Neural cell (in vitro differentiated cells): ENCODE measurements at places on chromosomes 11 and 22. TPM values are rescaled to one million over a fixed set of nuclear protein-coding genes. Genes with fewer than 3 reads are reported as not detected.

Gene GGT5
- 0.12 TPM in 1 of 2 replicates, not detected in the other for polyA plus RNA-seq

Gene CCDC117
- 23.1 and 24.8 TPM in 2 replicates for polyA plus RNA-seq

Gene BDNF
- not detected in 2 replicates for polyA plus RNA-seq

Gene TMEM191B
- polyA plus RNA-seq: 41.5 and 47.9 TPM in 2 replicates

Gene PRG2
- not detected in 2 replicates for polyA plus RNA-seq

Gene SGSM1
- 7.5 and 9.2 TPM in 2 replicates for polyA plus RNA-seq

Gene MS4A8
- not detected in 2 replicates for polyA plus RNA-seq

Gene TENM4
- 16.8 and 24.8 TPM in 2 replicates for polyA plus RNA-seq

Gene OR51E1
- not detected in 2 replicates for polyA plus RNA-seq

Gene KRTAP5-10
- polyA plus RNA-seq: 0.62 TPM in 1 of 2 replicates, not detected in the other

Gene INSC
- 0.12 TPM in 1 of 2 replicates, not detected in the other for polyA plus RNA-seq

Gene VEGFB
- 4.8 and 6.1 TPM in 2 replicates for polyA plus RNA-seq

Gene KRTAP5-7
- polyA plus RNA-seq: 0.56 and 1.2 TPM in 2 replicates

Gene CALCB
- polyA plus RNA-seq: not detected in 2 replicates

Gene PRR33
- polyA plus RNA-seq: not detected in 2 replicates

Gene PLAAT5
- polyA plus RNA-seq: 0.14 TPM in 1 of 2 replicates, not detected in the other

Gene FOLH1
- not detected in 2 replicates for polyA plus RNA-seq

Gene NOX4
- 0.71 and 0.96 TPM in 2 replicates for polyA plus RNA-seq

Gene SERPINH1
- 16.1 and 17.0 TPM in 2 replicates for polyA plus RNA-seq

Gene OR8B3
- not detected in 2 replicates for polyA plus RNA-seq

Gene SAC3D1
- polyA plus RNA-seq: 23.5 and 27.0 TPM in 2 replicates

Gene OR51A2
- polyA plus RNA-seq: not detected in 2 replicates

Gene SIK2
- 9.0 and 10.3 TPM in 2 replicates for polyA plus RNA-seq

Gene CD3E
- not detected in 2 replicates for polyA plus RNA-seq

Gene CRYBA4
- polyA plus RNA-seq: not detected in 2 replicates

Gene OR52E8
- not detected in 2 replicates for polyA plus RNA-seq

Gene SELENOO
- polyA plus RNA-seq: 42.0 and 54.2 TPM in 2 replicates

Gene CRYBB2
- 2.4 TPM in 1 of 2 replicates, not detected in the other for polyA plus RNA-seq

Gene MS4A7
- 0.10 TPM in 1 of 2 replicates, not detected in the other for polyA plus RNA-seq

Gene DEAF1
- 87.6 and 94.9 TPM in 2 replicates for polyA plus RNA-seq

Gene GUCY1A2
- polyA plus RNA-seq: 4.9 and 5.1 TPM in 2 replicates

Gene RAG2
- not detected in 2 replicates for polyA plus RNA-seq

Gene MLC1
- not detected in 2 replicates for polyA plus RNA-seq

Gene CASP5
- not detected in 2 replicates for polyA plus RNA-seq

Gene P2RY6
- polyA plus RNA-seq: not detected in 2 replicates

Gene KCNJ5
- 0.34 and 1.1 TPM in 2 replicates for polyA plus RNA-seq

Gene PCNX3
- polyA plus RNA-seq: 7.8 and 8.1 TPM in 2 replicates

Gene BLID
- not detected in 2 replicates for polyA plus RNA-seq

Gene OR8K3
- polyA plus RNA-seq: not detected in 2 replicates

Gene APOL5
- polyA plus RNA-seq: not detected in 2 replicates

Gene SYT12
- 2.1 and 2.3 TPM in 2 replicates for polyA plus RNA-seq

Gene SCUBE1
- polyA plus RNA-seq: 8.4 and 21.6 TPM in 2 replicates

Gene OR52A1
- polyA plus RNA-seq: not detected in 2 replicates

Gene XPNPEP3
- polyA plus RNA-seq: 5.2 and 5.3 TPM in 2 replicates

Gene F2
- 0.40 and 0.94 TPM in 2 replicates for polyA plus RNA-seq

Gene SMTN
- 2.8 and 3.4 TPM in 2 replicates for polyA plus RNA-seq
